ENCODE measurements at places on chromosomes 5 and 9.

DNA sequence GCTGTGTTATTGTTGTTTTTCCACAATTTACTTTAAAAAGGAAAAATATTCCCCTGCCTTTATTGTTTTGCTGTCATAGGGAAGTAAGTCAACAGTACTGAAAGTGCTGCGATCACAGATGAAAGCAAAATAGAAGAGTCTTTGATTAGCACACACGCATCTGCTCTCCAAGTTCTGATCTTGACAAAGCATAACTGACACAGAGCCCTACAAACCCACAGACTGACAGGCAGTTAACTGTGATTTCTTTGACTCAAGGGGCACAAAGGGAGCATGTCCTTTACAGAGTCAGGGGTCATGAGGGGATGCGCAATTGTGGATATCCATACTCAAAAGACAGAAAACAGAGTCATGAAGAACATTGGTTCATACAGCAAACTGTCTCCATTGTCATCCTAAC, 123.7 kb downstream of the SNCAIP start:
- no peak for DNase-seq

GRCh38 chr9:21974722-21975409, 19.3 kb downstream of the CDKN2A start:
- no peak for DNase-seq

DNA sequence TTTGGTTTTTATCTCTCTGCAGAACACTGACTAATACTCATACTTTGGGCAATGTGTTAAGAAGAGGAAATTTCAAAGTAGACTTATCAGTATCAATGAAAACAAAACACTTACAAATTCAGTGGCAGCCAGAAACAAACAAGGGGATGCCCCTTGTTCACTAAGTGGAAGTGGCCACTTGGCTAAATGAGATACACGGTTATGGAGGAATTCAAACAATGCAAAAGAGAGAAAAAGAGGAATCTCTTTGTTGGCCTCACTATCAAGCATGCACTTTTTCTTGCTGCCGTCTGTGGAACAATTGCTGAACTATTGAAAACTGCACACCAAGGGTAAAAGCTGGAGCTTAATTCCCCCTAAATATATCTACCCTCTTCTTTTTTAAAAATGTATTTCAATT, 2044.9 kb upstream of the CDH6 start:
- no peak for DNase-seq

- DNase-seq, result no peak
These were observed 142.1 kb upstream of the DAB2 start for GRCh38 chr5:39566891-39567290.

GRCh38 chr5:147371290-147371689, 136.5 kb downstream of the STK32A start:
- no peak for DNase-seq

DNA sequence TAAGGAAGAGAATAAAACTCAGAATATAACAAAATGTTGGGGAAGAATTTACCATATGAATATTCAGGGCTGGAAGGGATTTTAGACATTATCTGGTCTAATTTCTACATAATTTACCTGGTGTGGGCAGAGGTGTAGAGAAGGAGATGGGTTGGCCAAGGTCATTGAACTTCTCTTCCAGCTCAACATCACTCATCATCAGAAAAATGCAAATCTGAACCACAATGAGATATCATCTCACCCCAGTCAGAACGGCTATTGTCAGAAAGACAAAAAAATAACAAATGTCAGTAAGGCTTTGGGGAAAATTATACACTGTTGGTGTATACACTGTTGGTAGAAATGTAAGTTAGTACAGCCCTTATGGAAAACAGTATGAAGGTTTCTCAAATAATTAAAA, 121.7 kb downstream of the PTTG1 start:
- DNase-seq, result no peak

DNA sequence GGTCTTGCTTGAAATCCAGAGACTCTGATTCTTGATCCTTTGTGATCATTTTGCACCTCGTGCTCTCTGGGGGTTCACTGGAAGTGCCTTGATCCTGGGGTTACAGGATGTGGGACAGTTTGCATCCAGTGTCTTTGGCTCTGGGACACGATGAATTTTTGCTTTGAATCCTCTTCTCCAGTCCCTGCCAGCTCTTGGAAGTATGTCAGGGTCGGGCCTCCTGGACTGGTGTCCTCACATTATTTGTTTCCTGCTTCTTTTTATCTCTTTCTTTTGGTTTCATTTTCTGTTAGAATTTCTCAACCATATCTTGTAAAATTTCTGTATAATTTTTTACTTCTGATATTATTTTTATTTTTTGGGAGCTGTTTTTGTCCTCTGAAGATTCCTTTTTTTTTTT, 34.2 kb downstream of the SECISBP2 start:
- no peak for DNase-seq

DNA sequence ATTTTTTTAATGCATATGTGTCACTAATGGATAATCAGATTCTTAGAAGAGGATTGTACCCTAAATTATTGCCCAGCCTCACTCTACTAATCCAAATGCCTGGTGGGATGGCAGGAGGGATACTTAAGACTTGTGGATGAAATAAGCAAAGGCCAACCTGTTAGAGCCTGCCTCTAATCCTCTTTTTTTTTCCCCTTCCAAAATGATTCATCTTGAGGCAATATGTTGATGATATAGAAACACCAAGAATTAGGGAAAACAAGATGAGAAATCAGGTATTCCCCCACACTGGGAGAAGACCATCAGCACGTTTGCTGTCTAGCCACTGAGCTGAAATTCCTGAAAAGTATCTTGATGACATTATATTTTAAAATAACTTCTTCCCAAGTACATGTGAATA, 52.0 kb downstream of the RFK start:
- DNase-seq, result no peak

DNA sequence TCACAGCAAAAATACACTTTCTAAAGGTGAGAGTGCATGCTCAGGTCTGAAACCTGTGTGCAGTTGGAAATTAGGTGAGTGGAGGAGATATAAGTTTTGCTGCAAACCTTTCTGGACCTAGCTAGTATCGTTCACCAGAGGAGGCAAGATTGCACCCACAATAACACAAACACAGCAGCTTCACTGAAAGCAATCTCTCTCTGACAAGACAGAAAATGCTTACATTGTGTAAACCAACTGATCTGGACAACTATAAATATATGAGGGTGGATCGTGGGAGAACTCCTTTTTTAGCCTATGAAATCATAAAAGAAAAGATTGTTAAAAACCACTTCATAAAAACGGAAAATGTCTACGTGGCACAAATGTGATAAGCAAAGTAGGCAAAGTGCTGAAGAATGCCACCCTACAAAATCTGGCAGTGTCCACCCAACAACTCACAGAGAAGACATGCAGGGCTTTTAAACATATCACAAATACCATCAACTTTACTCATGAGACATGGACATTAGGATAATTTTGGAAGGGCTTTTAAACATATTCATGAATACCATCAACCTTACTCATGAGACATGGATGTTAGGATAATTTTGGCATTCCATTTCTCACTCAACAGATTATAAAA, 134.3 kb downstream of the CDH18 start:
- DNase-seq, result no peak

GRCh38 chr5:143370440-143370839, 33.0 kb downstream of the NR3C1 start:
- DNase-seq, result no peak

GRCh38 chr9:133996531-133997520, 4.7 kb upstream of the VAV2 start:
- no peak for DNase-seq

DNA sequence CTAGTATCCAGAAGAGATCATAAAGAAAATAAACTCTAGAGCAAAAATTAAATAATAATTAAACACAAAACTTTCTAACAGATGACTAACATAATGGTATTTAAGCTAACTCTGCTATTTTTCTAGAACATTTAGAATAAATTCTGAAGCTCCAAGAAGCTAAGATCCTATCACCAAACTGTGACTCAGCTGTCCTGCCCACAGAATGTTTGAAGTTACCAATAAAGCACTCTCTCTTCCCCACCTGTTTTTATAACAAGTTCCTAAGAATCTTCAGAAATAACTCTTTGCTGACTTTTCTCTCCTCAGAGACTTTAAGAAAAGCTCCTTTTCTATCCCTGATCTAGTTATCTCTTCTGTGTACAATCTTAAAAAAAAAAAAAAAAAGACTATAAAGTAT, 6.0 kb upstream of the EFNA5 start:
- no peak for DNase-seq

GRCh38 chr5:72205431-72206009, 98.2 kb downstream of the MAP1B start:
- DNase-seq, result no peak

GRCh38 chr5:154331232-154331631, 114.6 kb upstream of the SAP30L start:
- no peak for DNase-seq

- DNase-seq, result no peak
These were observed 359.2 kb downstream of the PRR16 start for GRCh38 chr5:120823328-120823727.

DNA sequence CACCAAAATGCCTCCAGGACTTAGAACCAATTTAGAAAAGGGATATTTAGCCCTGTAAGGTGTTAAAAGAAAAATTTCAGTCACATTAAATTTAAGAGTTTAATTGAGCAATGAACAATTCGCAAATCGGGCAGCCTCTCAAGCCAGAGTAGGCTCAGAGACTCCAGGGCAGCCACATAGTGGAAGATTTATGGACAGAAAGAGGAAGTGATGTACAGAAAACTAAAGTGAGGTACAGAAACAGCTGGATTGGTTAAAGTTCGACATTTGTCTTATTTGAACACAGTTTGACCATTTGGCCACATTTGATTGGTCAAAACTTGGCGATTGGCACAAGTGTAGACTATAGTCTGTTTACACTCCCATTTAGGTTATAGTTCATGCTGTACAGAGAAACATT, 525.9 kb upstream of the ZNF608 start:
- no peak for DNase-seq

GRCh38 chr9:121943463-121943862, 149.6 kb downstream of the TTLL11 start:
- no peak for DNase-seq

- DNase-seq, result no peak
These were observed 92.0 kb upstream of the RAI14 start for GRCh38 chr5:34563931-34564709.

DNA sequence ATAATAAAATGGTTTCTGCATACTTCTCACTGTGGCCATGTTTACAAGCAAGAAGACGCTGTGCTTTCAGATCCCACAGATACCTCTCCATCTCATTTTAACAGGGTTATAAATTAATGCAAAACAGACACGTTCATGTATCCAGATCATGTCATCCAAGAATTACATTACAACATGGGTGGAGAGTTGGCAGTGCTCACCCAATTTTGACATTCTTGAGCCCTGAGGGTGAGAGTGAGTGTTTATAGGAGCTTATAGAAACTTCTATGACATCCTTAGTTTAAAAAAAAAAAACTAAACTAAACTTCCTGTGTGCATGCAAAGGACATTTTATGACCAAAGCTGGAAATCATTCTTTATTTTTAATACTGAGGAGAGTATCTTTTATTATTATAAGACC, 9.1 kb downstream of the PRKACG start:
- no peak for DNase-seq

GRCh38 chr9:93567271-93567959, 9.0 kb upstream of the PHF2 start:
- no peak for DNase-seq

GRCh38 chr5:40134883-40135520, 544.7 kb upstream of the PTGER4 start:
- DNase-seq, result no peak

DNA sequence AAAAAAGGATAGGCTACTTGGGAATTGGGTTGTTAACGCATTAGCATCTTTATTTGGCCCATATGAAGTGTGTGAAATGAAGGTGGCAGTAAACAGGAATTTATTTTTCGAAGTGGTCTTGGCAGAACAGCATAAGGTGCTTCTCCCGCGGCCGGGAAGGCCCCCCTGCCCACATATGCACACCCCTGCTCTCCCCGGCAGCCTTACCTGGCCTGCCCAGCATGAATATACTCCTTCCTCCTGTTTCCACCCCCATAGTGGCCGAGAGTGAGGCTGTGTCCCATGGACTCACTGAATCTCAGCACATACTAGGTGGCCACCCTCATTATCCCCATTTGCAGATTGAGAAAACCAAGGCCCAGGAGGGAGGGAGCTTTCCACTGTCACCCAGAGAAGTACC, 54.0 kb upstream of the OLFM1 start:
- no peak for DNase-seq

DNA sequence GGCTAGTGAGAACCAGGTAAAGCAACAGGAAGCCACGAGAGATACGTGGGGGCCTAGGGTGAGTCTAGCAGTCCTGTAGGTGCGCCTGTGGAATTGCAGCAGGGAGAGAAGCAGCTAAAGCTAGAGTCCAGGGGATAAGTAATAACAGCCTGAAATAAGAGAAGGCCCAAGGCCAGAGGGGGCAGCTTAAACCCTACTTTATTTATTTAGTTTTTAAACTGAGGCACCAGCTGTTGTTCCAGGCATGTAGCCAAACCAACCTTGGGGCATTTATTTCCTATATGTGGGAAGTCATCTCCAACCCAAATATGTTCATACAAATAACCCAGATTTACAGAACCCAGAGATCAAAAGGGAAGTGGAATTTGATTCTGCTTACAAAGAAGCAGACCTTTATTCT, 93.5 kb downstream of the GLDC start:
- no peak for DNase-seq

DNA sequence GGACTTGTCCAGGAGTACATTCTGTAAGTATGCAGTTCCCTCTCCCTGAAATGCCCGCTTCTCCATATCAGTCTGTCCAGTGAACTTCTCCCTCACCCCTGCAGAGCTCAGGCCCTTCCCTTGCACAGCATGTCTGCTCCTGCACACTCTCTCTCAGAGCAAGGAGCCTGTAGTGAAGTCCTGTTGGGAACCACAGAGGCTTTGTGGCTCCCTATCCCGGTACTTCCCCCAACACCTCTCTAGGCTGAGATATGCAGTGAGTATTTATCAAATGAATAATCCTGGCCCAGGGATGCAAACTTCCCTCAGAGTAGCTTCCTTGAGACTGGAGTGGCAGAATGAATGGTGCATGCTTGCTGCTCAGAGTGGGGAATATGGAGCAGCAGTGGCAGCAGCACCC, 48.8 kb downstream of the POC5 start:
- DNase-seq, result no peak

- peak; percentile 40 for DNase-seq
These were observed 59.4 kb upstream of the RAPGEF1 start for GRCh38 chr9:131799177-131799823.

GRCh38 chr5:73120222-73121118, at the start of gene TMEM171:
TSS of gene TMEM171 (plus strand) at chr5:73120575. CDS start at chr5:73123374, 2,799 bp downstream.
- DNase-seq, result no peak

- DNase-seq, result no peak
These were observed 138.8 kb downstream of the GRIA1 start for GRCh38 chr5:153629027-153629895.

- no peak for DNase-seq
These were observed 51.0 kb upstream of the EGFLAM start for GRCh38 chr5:38207343-38207742.

DNA sequence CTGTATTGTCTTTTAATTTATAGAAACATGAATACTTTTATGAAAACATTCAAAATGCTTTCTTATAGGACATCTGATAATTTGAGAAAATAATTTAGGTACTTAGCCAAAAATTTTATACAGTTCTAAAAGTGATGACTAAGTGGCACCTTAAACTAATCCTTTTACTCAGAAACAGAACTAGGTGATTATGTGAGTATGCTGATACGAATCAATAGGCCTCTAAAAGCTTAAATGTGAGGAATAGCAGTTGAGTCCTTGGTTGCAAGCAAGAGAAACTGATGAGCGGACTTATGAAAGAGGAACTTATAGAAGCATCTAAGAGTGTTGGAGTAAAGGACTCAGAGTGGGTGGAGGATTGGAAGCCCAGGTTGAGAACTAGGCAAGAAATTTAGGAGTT, 26.4 kb downstream of the ANXA1 start:
- no peak for DNase-seq

Measured in central memory CD8-positive, alpha-beta T cell (primary cell).